ENCODE measurements at places on chromosomes 7 and 10. TPM values are rescaled to one million over a fixed set of nuclear protein-coding genes. Genes with fewer than 3 reads are reported as not detected.

DNA sequence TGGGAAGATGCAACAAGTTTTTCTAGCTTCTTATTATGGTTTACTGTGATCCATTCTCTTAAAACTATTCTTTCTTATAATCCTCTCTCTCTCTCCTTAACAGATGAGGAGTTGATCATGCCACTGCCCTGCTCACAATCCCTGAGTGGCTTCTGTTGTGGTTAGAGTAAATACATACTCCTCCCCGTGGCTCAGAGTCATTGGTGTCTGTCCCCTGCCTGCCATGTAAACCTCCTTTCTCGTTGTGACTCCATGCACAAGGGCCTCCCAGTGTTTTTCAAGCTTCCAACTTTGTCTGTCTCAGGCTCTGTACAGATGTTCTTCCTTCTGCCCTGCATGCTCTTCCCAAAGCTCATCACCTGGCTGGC, 20.4 kb downstream of the CCNY start:
- DNase-seq: peak; percentile 68

DNA sequence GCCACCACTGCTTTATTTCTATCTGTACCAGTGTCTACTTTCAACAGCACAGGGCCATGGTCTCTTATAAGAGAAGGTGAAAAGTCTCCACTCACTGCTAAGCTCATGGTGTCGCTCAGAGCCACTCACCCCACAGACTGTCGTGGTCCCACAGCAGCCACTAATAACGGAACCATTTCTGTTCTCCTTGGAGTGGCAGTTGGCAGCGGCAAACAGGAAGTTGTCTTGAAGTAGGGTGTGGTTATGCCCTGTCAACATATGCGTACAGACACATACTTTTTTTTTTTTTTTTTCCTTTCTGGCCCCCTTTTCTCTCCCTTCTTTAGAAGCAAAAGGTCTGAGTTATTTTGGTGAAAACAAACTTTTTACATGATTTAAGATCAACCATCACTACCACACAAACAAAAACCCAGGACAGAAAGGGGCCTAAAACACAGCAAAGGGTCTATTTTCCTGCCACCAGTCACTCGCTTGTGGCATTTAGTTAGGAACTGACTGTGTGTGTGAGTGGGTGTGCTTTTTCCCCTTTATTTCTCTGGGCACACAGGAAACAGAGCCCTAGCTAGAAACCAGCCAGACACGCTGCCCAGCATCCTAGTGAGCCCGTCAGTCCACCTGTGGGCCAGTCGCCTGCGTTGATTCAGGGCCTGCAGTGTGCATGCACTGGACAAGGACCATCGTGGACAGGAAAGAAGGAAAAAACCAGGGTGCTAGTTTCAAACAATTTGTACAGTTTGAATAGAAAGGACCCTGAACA, 96.7 kb upstream of the EFCAB10 start:
- DNase-seq: peak; percentile 88

GRCh38 chr10:69201045-69201444, 19.1 kb upstream of the HKDC1 start:
- no peak for DNase-seq

The BNIP3 gene
- total RNA-seq: 95.1 TPM

The EN2 gene
- total RNA-seq: not detected

DNA sequence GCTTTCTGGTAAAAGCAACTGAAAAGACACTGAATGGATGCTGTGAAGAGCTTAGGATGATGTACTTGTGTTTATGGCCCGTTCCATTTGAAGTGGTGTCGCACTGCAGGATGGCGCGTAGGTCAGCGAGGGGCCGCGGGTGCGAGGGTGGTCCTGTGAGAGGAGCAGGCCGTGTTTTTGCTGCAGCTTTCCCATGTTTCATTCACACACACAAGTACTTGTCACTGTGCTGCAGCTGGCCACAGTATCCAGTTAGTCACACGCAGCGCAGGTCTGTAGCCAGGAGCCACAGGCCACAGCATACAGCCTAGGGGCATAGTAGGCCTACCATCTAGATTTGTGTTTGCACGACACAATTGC, 23.2 kb downstream of the WIPI2 start:
- no peak for DNase-seq

GRCh38 chr7:151648429-151648828, 128.7 kb upstream of the RHEB start:
- DNase-seq: no peak

GRCh38 chr10:5628451-5629302, 37.7 kb downstream of the ASB13 start:
- peak; percentile 72 for DNase-seq

The ELN gene
- total RNA-seq: not detected

The MACROH2A2 gene
- total RNA-seq: 4.5 TPM

- DNase-seq: no peak
Measured at GRCh38 chr10:16597656-16598055, 76.0 kb upstream of the C1QL3 start.

The ARF5 gene
- 117 TPM for total RNA-seq

DNA sequence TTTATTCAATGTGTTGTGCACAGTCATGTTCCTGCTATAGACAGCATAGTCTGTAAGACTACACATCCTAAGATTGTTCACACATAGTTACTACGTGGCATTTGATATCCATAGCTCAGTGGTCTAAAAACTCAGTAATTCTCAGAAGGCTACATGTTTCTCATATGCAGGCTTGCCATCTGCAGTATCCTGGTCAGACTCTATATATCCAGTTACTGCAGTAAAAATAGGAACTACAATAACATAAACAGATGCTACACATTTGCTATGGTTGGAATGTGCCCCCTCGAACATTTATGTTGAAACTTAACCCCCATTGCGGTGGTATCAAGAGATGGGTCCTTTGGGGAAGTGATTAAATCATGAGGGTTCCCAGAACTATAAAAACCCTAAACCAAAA, 1377.8 kb upstream of the LRRTM3 start:
- no peak for DNase-seq

The TAC1 gene
- total RNA-seq: 0.28 TPM

- no peak for DNase-seq
Measured at GRCh38 chr10:9926881-9927280, 1090.8 kb upstream of the CELF2 start.

DNA sequence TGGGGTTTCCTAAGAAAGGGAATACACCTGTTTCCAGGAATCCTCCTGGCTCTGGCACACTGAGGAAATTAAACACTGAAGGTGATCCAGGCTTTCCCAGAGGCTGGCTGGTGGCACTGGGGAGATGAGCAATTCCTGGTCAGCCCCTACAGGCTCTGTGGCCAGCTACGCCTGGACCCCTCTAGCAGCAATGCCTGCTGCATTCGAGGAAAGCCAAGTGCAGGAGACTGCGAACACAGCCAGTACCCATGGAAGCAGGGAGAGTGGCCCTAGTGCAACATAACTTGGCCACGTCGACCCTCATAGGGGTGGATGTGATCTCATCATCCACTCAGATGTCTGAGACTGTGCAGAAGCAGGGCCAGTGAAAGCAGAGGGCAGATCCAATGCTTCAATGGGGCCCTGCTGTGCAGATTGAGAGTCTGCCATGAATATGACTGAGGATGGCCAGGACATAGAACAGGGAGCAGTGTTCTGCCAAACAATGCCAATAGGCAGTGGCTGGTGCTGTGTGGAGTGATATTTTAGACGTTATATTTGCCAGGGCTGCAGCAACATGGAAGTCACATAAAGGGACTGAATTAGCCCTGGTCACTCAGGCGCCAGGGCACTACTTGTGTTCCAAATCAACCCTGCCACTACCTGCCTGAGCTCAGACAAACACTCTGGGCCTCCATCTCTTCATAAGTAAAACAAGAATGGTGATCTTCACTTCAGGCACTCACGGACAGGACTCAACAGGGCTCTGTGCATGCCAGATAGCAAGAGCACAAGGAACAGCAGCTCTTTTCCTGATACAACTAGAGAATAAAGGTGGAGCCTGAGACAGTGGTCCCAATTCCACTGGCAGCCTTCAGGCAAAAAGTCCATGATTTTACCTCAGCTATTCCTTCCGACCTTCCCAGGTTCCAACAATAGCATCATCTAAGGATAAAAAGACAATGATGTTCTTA, 2.4 kb downstream of the ZNF488 start:
- no peak for DNase-seq

GRCh38 chr10:83545901-83546391, 593.4 kb upstream of the GHITM start:
- DNase-seq: no peak

The AEBP1 gene
- total RNA-seq: 21.6 TPM

The CDK14 gene
- total RNA-seq: 2.0 TPM

- peak; percentile 84 for DNase-seq
Measured at GRCh38 chr10:49649294-49649693, 30.2 kb upstream of the C10orf53 start.

DNA sequence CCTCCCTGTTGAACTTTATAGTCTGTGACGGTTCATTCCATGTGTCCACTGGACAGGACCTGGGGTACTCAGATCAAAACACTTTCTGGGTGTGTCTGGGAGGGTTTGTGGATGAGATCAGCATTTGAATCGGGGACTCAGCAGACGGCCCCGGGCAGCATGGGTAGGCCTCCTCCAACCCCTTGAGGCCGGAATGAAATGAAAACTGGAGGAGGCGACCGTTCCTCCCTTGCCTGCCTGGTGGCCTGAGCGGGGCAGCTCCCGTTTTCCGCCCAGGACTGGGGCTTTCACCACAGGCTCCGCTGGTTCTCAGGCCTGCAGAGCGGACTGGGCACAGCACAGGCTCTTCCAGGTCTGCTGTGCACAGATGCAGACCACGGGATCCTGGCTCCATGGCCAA, 247.7 kb downstream of the MAD1L1 start:
- no peak for DNase-seq

DNA sequence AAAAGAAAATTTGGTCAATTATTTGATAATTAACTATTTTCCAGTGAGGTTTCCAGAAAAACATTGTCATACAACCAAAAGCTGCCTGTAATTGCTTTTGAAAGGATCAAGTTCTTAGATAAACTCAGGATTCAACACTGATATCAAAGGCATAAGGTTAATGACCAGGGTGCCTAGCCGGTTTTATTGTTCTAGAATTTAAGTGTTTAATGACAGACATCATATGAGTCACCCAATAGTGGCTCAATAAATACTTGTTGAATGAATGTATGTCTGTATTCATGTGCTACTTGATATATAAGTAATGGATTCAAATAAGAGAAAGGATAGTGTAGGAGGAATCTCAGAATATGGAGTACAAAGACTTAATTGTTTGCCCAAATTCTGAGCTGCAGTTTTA, 196.1 kb upstream of the LRGUK start:
- no peak for DNase-seq

- no peak for DNase-seq
Measured at GRCh38 chr10:131897297-131897899, 3.4 kb upstream of the PPP2R2D start.

DNA sequence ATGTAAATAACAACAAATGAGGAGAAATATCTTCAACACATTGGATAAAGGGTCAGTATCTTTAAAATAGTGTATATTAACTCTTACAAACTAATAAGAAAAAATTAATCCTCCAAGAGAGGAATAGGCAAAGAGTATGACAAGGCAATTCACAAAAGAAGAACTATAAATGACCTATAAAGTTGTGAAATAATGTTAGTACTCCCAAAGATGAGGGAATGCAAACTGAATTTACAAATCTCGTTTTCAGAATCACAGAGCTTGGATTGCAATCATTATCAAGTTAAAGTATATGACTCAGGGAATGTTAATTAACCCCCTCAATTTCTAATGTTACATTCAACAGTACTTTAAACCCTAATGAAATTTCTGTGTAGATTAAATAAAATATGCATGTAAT, 87.3 kb upstream of the TARP start:
- no peak for DNase-seq

The CADPS2 gene
- total RNA-seq: not detected

GRCh38 chr7:112701456-112701855, 88.7 kb downstream of the TMEM168 start:
- no peak for DNase-seq

The LHFPL3 gene
- total RNA-seq: not detected

DNA sequence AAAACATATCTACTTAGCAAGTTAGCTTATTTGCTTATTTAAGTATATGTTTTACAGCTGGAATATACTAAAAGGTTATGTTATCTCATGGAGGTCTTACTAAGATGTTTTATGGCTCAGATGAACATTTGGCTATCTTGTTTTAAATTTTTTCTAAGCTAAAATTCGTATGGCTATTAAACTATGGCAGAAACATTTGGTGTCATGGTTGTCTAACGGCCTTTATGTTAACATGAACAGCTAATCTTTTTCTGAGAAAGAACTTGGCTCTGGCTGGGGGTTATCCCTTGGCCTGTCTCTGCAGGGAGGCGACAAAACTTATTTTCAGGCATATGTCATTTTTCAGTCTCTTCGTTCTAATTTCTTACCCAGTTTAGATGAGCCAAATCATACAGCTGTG, 101.5 kb upstream of the MTPN start:
- DNase-seq: no peak

- DNase-seq: no peak
Measured at GRCh38 chr10:30963992-30964930, 67.4 kb downstream of the ZNF438 start.

The ATOH7 gene
- total RNA-seq: not detected

The UTF1 gene
- 0.19 TPM for total RNA-seq

The ARHGAP19 gene
- 26.4 TPM for total RNA-seq

DNA sequence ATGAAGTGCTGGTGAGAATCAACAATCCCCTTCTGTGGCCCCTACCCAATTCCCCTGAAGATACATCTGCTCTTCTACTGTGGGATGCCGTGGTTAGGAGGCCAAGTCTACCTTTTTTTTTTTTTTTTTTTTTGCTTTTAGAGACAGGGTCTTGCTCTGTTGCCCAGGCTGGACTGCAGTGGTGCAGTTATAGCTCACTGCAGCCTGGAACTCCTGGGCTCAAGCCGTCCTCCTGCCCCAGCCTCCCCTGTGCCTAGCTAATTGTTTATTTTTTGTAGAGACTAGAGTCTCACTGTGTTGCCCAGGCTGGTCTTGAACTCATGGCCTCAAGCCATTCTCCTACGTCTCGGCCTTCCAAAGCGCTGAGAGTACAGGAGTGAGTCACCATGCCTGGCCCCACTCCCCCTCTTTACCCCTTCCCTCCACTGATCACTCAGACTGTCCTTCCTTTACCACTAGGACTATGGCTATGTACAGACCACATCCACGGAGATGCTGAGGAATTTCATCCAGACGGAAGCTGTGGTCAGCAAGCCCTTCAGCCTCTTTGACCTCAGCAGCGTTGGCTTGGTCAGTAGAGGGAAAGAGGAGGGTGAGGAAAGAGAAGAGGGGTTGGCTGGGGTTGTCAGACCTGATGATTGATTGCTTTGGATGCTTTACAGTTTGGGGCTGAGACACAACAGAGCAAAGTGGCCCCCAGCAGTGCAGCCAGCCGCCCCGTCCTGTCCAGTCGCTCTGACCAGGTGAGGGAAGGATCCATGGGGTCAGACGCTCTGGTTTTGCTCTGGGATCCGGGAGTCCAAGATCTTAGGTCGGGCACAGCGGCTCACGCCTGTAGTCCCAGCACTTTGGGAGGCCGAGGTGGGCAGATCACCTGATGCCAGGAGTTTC, 1.8 kb downstream of the AP4M1 start:
- DNase-seq: no peak

The NKX1-2 gene
- not detected for total RNA-seq

GRCh38 chr7:147833557-147833956, 757.0 kb upstream of the C7orf33 start:
- DNase-seq: no peak

GRCh38 chr7:28920424-28920823, 37.7 kb downstream of the TRIL start:
- no peak for DNase-seq

GRCh38 chr7:54813398-54813797, 54.4 kb upstream of the SEC61G start:
- DNase-seq: no peak

- no peak for DNase-seq
Measured at GRCh38 chr7:44438816-44439215, 51.6 kb downstream of the NUDCD3 start.

The KCND2 gene
- total RNA-seq: not detected

Measured in activated CD4-positive, alpha-beta T cell treated with anti-CD3 and anti-CD28 coated beads, Interleukin-2, amount 10 ng/mL, durations not matched to agents 24 days and 14 days (primary cell).